ENCODE measurements at places on chromosomes 4 and X.

DNA sequence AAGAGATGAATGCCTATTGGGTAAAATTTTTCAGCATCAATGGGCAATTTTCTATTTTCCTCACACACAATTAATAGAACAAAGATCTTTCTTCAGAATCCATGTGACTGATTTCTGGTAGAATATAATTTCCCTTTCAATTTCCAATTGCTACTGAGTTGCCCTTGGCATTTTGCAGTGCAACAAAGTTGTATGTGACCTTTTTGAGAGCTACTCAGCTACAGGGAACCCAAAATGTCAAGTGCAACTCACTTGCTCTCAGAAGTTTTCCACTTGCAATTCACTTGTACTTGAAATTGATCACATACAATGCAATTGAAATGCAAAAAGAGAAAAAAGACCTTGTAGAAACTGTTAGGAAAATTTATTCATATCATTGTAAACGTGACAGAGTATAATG lies 245.5 kb downstream of the BANK1 start:
- DNase-seq: no peak

DNA sequence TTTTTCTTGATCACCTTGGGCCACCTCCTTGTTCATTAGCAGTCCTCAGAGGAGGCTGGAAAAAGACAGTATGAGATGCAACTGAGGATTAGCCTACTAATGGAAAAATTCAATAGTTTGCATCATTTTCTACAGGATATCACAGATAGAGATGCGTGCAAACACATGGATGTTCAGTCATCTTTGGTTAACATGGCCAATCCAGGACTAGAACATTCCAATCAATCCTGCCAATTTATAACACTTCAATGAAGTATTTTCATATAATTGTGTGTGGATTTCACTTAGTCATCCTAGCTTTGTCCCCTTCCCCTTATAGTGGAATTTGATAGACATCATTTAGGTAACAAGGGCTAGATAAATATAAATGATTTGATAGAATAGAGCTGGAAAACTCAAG lies 42.7 kb downstream of the MAML3 start:
- DNase-seq: no peak

DNA sequence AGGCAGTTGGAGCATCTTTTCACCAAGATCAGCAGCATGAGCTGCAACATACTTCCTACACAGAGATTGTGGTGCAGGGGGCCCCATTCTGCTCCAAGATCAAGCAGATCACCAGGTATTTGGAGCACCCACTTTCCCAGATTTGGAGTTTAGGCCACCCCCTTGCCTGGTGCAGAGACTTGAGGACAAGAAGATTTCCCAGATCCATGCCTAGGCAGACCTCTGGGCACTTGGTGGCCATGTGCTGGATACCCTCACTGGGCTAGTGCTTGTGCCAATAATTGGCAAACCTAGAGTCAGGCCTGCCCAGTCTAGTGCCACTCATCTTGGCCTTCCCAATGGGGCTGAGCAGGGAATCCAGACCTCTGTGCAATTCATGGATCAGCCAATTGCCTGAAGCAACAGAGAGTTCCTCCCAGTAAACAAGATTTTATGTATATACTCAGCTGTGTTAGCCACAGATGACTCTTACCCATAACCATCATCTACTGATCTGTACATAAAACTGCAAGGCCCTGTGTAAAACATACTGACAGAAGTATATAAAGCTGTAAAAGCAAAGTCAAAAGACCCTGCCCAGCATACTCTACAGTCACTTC lies 228.4 kb upstream of the EMCN start:
- DNase-seq: no peak

GRCh38 chr4:153593161-153593560 lies 90.9 kb upstream of the TLR2 start:
- DNase-seq: no peak

- no peak for DNase-seq
Observed at GRCh38 chr4:153241970-153242838, 38.0 kb downstream of the TRIM2 start.

GRCh38 chr4:180120068-180120467 lies 2123.1 kb upstream of the TENM3 start:
- DNase-seq: no peak

- DNase-seq: no peak
Observed at GRCh38 chr4:61210186-61210939, 10.2 kb downstream of the ADGRL3 start.

- peak; percentile 44 for DNase-seq
Observed at GRCh38 chrX:20265726-20266681, 705 bp downstream of the RPS6KA3 start.

GRCh38 chrX:138018145-138018799 lies 452.3 kb downstream of the ZIC3 start:
- DNase-seq: no peak

DNA sequence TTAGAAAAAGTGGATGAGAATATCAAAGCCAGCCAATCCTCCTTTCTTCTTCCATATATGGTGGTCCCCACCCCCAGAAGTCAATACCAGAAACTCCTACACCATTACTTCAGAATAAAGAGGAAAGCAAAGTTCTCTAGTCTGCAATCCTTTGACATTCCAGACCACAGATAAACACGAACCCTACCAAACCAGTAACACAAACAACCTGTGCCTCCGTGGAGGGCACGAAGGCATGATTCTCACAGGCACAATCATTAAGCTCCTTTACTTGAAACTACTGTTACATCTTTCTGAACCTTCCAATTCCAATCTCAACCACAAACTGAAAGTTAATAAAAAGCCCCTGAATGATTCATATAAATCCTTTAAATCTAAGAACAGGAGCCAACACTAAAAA lies 16.3 kb downstream of the MAML3 start:
- no peak for DNase-seq

DNA sequence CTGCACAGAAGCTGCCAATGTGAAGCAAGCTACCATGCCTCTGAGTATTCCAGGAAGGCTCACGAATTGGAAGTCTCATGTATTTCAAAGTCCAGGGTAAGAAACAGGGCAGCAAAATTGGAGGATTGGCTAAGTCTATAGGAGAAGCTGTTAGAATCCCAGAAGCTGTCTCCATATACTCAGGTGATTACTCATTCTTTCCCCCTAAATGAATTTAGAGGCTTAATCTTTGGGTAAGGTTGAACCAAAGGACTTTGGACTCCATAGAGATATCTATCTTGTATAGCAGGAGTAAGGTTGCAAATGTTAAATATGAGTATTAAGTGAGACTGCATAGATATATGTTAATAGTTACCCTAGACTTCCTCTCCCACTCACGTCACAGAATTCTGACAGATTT lies 36.3 kb downstream of the STBD1 start:
- DNase-seq: no peak

GRCh38 chr4:1723131-1723801 lies 1.9 kb downstream of the TACC3 start:
- no peak for DNase-seq

DNA sequence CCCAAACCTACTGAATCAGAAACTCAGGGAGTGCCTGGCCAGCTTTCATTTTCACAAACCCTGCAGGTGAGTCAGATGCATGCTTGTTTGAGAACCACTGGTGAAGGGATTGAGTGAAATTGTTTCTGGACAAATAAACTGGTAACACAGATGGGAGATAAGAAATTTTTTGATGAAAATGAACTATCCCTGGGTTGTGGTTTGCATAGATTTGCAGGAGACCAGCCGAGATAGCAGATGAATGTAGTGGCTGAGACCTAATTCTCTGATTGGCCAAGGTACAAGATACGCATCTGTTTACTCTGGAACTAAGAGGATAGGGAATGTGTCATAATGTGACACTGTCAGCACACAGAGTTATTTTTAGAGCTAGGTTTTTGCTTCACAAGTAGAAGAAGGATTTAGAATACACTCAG lies 117.8 kb upstream of the NOCT start:
- no peak for DNase-seq

All from right hindlimb (tissue), 1 donor.